ENCODE measurements at places on chromosomes 2 and 18.
A peak's percentile ranks its signal among the peaks of the same experiment; 100 is the strongest.

- DNase-seq = no peak
Measured at GRCh38 chr2:120316528-120317179, 29.3 kb upstream of the INHBB start.

- DNase-seq = no peak
Measured at GRCh38 chr18:79587779-79588635, 91.6 kb upstream of the CTDP1 start.

- DNase-seq = no peak
Measured at GRCh38 chr2:101432411-101433181, 42.3 kb downstream of the RFX8 start.

GRCh38 chr2:30287857-30288513 lies 56.7 kb downstream of the LBH start:
- peak; percentile 27 for DNase-seq

GRCh38 chr2:232910376-232910775 lies 40.3 kb downstream of the SNORC start:
- DNase-seq = no peak
